Stimulated activated naive CD4-positive, alpha-beta T cell (primary cell): ENCODE measurements at places on chromosomes 6 and 20.

- DNase-seq = no peak
Observed at GRCh38 chr20:32296412-32296811, 19.0 kb downstream of the KIF3B start.

- DNase-seq = no peak
Observed at GRCh38 chr6:5159162-5159561, 74.0 kb downstream of the PPP1R3G start.

GRCh38 chr6:25777856-25778649 is 23.5 kb downstream of the SLC17A4 start:
- no peak for DNase-seq

GRCh38 chr6:43268355-43268700 is 25.0 kb downstream of the TTBK1 start:
- no peak for DNase-seq

- no peak for DNase-seq
Observed at GRCh38 chr6:4281341-4282293, 146.2 kb upstream of the ECI2 start.
